ENCODE measurements at places on chromosomes 3 and 15. TPM values are rescaled to one million over a fixed set of nuclear protein-coding genes. Genes with fewer than 3 reads are reported as not detected.

DNA sequence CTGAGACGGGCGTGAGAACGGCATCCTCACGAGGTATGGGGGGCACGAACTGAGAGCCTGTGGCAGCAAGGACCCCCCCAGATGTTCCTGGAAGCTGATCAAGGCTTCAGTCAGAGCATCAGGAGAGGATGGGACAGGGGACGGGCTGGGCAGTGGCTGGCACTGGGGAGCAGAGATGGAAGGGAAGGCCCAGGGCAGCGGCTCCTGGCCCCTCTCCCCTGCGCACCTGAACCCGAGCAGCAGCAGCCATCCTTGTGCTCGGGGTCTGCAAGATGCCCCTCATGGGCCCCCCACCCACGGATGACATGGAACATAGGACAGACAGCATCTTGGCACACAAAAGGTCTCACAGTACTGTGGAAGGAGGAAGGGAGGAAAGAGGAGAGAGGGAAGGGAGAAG is 51.3 kb downstream of the DHX30 start:
- no peak for DNase-seq

The ATRIP gene
- 6.4 TPM for total RNA-seq

DNA sequence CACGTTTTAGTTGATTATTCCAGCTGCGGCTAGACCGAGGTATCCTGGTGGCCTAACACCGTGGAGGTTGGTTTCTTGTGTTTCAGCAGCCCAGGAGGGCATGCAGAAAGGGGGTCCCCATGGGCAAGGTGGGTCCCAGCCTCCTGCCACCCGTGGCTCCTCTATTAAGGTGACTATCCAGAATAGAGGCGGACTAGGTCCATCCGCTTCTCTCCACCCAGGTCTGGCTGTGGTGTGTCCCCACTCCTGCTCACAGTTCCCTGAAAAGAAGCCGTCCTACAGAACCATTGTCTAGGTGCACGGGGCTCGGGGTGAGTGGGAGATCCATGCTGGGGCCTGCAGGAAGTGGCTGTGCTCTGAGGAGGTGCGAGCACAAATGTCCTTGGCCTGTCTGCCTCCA is 81.5 kb downstream of the WNT7A start:
- no peak for DNase-seq

- peak; percentile 51 for DNase-seq
Measured at GRCh38 chr15:21260966-21261395, 179.3 kb downstream of the POTEB3 start.

The DUOXA2 gene
- not detected for total RNA-seq

- peak; percentile 41 for DNase-seq
Measured at GRCh38 chr3:29515451-29515850, 234.6 kb downstream of the RBMS3 start.

DNA sequence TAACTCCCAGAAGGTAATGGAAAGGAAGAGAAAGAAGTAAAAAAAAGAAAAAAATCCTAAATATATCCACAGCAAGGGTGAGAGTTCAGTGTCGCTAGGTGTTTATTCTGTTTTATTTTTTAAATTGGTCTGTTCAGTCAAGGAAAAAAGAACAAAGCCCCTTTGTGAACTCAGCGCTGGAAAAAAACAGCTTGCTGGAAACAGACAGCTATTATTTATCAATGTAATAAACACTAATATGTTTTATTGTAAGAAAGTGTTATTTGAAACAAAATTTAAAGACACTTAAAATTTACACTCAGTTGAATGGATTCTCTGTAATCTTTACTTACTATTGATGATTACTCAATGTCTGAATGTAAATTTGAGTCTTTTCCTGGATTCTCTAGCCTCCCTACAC is 32.3 kb upstream of the LEKR1 start:
- DNase-seq = no peak

DNA sequence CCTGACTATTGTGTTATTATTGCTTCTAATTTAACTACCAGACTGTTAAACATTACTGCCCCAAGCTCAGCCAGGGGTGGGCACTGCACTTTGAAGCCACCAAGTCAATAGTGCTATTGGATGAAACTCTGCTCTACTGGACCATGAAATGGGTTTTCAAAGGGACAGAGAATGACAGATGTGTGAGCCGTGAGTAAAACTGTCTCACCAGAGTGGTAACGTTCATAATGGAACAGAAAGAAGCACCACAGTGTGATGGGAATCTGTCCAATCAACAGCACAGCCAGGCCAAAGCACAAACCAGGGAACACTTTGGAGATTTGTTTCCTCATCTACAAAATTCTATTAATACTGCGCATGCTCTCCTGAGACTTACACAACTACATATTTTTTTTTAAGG is 171.8 kb upstream of the LPP start:
- DNase-seq = no peak

- peak; percentile 63 for DNase-seq
Measured at GRCh38 chr15:64004587-64004986, 41.7 kb downstream of the DAPK2 start.

The COL6A5 gene
- under 0.01 TPM for total RNA-seq

The CMTM8 gene
- total RNA-seq = 1.1 TPM

- DNase-seq = no peak
Measured at GRCh38 chr3:53705024-53705745, 141.0 kb downstream of the CHDH start.

DNA sequence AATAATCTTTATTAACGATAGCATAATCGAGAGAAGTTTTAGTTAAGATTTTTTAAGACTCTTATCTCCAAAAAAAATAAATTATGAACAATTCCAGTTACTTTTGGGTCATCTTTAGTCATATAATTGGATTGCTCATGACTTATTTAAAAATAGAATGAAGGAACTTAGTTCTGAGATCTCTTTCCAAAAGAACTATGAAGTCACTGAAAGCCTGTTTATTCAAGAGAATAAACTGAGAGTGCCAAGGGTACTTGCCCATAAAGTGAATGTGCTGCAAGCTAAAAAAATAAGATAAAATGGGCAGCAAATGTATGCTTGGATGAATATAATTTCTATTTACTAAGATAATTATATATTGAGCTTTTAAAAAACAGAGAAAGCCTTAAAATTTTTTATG is 176.5 kb upstream of the PLSCR5 start:
- no peak for DNase-seq

The SEMA3B gene
- total RNA-seq = 5.0 TPM

DNA sequence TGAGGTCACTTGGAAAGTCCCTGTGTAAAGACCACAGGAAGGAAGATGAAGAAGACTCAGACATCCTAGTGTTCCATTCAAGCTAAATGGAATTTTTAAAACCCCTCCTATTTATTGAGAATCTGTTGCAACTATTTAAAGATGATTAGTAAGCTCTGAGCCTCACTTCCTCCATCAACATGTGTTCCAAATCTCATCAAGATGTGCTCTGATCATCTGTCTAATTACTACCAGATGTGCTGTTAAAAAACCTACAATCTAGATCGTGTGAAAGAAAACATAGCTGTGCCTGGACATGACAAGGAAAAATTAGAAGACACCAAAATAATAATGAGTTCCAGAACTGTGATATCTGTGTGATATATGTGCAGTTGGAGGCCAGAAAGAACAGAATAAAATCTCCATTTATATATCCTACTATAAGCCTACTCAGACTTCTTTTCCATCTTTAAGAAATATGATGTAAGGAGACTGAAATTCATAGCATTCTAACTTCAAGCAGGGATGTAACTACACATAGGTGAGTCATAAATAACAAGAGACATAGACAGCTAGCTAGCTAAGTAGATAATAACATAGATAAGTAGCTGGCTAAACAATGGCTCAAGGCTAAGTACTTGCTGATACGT is 7.8 kb downstream of the XPC start:
- DNase-seq = no peak

GRCh38 chr3:29447946-29448627 is 167.2 kb downstream of the RBMS3 start:
- no peak for DNase-seq

DNA sequence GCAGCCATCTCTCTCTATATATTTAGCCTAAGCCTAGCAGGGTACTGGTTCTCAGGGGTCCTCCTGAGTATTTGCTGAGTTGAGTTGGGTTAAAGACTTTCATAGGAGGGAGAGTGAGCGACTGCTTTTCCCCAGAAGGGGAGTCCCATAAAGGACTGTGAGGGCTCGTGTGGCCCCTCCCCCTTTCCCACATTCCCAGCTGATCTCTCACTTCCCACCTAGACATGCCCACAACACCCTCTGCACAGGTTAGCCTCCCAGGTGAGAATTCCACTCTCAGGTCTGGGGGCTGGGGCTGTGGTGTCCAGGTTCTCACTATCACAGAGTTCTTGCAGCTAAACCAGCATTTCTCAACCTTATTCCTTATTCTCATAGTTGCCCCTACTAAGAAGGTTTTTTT is 15.8 kb downstream of the EPHB1 start:
- no peak for DNase-seq

DNA sequence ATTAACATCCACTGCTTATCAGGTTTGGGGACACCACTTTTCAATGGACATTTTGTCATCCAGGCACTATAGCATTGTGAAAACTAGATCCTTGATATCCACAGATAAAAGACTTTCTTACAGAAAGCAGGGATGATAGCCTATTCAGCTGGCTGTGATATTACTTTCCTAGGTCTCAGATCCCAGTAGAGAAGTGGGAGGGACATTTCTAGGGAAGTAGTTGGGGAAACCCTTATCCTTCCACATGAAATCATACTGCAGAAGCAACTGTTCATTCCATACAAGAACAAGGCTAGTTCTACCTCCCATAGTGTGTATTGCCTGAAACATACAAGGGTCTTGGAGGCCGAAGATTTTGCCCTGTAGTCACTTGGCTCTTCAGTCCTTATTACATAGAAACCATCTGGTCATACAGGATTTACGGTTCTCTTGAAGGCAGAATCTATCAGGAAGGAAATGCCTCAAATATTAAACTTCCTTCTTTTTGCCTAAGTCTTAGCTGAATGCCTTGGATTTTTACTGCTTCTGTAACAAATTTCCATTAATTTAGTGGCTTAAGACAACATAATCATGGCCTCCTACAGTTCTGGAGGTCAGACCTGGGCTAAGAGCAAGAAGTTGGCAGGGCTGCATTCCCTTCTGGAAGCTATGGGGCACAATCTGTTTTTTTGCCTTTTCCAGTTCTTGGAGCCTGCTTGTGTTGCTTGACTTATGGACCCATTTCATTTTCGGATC is 119.4 kb downstream of the ECT2 start:
- DNase-seq = no peak

The CCR3 gene
- total RNA-seq = not detected

DNA sequence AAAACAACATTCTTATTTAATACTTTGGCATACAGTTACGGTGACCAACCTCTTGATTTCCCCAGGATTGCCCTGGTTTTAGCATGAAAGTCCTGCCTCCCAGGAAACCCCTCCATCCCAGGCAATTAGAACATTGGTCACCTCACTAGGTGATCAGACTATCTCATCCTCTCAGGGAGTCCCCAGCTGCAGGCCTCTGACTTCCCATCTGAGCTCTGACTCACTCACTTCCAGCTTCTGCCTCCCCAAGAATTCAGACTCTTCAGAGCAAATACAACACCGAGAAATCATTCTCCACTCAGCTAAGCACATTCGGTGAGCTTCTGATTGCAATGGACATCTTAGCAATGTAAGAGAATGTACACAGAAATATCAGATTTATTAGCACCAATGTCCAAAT is 92.4 kb upstream of the HES1 start:
- peak; percentile 85 for DNase-seq

The PRR20G gene
- total RNA-seq = not detected

DNA sequence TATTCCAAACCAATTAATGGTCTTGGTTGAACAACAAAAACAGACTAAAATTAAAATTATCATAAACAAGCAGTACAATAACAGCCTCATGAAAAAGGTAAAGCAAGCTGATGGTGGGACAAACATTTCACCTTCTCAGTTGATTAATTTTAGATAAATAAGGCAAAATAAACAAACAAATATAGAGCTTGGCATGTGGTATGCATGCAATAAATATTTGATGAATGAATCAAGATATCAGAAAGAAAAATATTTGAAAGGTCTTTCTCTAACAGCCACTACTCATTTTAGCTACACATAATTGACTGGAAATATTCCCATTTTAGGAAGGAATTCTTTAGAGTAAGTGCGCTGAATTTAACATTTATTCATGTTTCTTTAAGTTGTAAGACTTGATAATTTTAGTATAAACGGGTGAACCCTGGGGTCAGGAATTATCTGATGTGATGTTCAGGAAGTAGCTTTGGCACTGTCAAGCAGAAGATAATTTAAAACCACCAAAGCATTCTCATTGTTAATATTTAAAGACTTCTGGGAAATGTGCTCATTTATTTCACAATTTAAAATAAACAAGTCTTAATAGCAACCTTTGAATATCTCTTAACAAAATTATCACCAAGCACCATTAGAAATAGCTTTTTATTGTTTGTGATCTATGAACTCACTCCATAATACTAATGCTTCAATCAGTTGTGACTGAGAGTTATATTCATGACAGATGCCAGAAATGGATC is 372.3 kb upstream of the TGFBR2 start:
- no peak for DNase-seq

The GRAMD2A gene
- total RNA-seq = 0.77 TPM

The WDR93 gene
- total RNA-seq = not detected

The EXOSC7 gene
- total RNA-seq = 84.0 TPM

GRCh38 chr15:100831467-100831866 is 48.2 kb upstream of the ALDH1A3 start:
- no peak for DNase-seq

DNA sequence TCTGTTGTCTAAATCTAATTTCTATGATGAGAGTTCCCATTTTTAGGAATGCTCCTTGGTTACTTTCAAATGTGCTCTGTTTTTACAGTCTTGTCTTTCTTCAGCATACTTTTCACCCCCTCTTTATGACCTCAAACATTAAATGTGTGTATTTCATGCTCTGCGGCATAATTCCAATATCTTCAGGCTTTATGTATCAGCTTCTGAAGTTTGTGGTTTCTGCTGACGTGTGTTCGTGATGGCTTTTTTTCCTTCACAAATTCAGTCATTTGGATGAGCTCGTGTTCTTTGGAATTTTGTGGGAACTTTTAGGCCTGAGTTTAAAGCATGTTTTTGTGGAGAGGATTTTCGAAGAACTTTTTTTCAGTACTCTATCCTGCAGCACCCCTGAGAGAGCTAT is 97.7 kb upstream of the CHRNA7 start:
- DNase-seq = peak; percentile 58

DNA sequence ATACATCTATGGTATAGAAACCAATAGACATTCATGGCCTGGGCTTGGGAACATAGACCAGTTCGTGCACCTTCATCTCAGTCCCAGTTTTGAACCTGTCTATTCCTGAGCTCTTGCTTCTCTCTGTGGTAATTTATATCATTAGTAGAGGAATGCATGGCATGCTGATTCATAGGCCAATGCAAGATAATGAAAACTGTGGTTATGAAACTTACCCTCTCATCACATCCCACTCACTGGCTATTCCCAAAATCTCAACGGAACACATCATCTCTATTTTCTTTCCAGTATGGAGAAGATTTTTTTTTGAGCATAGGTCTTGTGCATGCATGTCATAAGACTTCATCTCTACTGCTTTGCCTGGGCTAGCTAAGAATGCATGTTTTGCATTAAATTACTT is 18.7 kb upstream of the P2RY12 start:
- DNase-seq = peak; percentile 69

- DNase-seq = no peak
Measured at GRCh38 chr3:28768439-28768838, 419.8 kb upstream of the AZI2 start.

The ACSBG1 gene
- not detected for total RNA-seq

- no peak for DNase-seq
Measured at GRCh38 chr15:52924630-52925029, 134.5 kb upstream of the ONECUT1 start.
